ENCODE measurements at places on chromosomes 7 and 10.

GRCh38 chr7:74026903-74027682, 880 bp upstream of the ELN start:
- no peak for DNase-seq

GRCh38 chr10:86103391-86104101, 263.0 kb downstream of the GRID1 start:
- DNase-seq: no peak

DNA sequence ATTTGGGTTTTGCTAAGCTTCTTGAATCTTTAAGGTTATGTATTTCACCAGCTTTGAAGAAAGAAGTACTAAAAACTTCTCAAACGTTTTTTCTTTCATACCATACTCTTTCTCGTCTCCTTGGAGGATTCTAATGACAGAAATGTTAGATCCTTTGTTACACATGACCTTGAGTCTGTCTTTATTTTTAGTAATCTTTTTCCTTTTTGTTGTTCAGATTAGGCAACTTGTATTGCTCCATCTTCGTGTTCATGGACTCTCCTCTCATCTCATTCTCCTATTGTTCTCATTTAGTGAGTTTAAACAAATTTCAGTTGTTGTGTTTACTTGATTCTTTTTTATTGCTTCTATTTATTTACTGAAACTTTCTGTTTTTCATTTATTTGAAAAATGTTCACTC, 73.7 kb downstream of the WDFY4 start:
- no peak for DNase-seq

GRCh38 chr7:94656925-94657731, 1.2 kb upstream of the SGCE start:
- peak; percentile 30 for DNase-seq

- no peak for DNase-seq
Observed at GRCh38 chr7:36181668-36182067, 28.6 kb downstream of the EEPD1 start.

- peak; percentile 24 for DNase-seq
Observed at GRCh38 chr7:135685306-135686084, 23.2 kb downstream of the STMP1 start.

DNA sequence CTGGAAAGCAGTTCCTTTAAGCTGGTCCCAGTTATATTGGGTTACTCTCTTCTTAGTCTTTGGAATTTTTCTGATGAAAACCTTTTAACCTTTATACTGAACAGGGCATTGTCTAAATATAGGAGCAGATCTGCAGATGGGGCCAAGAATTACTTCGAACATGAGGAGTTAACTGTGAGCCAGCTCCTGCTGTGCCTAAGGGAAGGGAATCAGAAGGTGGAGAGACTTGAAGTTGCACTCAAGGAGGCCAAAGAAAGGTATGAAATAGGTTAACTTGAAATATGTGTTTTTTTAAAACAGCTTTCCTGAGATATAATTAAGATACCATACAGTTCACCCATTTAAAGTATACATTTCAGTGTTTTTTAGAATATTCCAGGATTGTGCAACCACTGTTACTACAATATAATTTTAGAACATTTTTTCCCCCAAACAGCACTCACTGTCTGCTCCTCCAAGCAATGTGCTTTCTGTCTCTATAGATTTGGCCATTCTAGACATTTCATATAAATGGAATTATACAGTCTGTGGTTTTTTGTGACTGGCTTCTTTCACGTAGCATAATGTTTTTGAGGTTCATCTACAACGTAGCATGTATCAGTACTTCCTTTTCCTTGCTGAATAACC, 18.9 kb downstream of the OPTN start:
- no peak for DNase-seq

GRCh38 chr10:70749756-70750155, 35.4 kb downstream of the TBATA start:
- no peak for DNase-seq

- DNase-seq: no peak
Observed at GRCh38 chr10:118501171-118501570, 94.3 kb downstream of the PRLHR start.

DNA sequence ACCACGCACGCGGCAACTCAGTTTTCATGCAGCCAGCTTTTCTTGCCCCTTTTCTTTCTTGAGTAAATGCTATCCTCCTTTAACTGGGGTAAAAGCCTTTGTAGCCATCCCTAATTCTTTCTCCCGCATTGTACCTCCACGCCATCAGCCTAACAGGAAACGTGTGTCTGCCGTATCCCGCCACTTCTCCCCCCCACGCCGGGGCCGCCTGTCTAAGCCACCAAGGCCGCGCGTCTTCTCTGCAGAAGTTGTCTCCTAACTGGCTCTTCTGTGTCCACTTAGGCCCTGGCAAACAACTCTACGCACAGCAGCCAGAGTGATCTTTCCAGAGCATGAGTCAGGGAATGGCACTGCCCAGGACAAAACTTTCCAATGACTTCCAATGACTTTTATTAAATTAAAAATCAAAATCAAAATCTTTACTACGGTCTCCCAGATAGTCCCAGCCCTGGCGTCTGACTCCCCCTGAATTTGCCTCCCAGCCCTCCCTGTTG, 74.6 kb downstream of the XRCC2 start:
- no peak for DNase-seq

DNA sequence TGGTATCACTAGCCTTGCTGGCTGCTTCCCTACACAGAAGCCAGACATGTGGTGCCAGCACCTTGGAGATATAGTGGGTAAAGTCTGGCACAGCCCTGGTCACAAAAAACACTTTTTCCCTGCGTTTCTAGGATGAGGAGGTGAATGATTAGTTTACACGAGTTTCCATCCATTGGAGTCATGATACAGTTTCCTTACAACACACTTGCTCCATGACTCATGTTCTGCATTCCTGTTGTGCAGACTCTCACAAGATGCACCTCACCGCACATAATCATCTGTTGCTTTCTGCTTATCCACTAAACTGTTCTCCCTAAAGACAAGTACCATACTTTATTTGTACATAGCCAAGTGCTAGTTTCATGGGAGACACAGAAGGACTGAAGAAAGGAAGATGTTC, 747.1 kb upstream of the GALNT17 start:
- DNase-seq: no peak

DNA sequence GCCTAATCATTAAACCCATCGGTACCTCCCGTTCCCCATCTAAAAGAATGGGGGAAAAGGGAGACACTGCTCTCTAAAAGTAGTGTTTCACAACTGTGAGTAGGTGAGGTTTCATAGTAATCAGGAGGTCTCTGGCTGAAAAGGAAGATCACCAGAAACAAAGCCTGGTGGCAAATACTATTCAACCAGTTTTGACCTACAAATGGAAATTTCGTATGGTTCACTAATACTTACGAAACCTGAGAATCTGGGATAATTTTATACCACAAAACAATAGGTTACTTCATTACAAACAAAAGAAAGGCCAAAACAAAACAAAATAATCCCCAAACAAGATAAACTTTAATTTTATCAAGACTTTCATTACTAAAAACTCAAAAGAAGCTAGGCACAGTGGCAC, 28.4 kb upstream of the ANLN start:
- no peak for DNase-seq

DNA sequence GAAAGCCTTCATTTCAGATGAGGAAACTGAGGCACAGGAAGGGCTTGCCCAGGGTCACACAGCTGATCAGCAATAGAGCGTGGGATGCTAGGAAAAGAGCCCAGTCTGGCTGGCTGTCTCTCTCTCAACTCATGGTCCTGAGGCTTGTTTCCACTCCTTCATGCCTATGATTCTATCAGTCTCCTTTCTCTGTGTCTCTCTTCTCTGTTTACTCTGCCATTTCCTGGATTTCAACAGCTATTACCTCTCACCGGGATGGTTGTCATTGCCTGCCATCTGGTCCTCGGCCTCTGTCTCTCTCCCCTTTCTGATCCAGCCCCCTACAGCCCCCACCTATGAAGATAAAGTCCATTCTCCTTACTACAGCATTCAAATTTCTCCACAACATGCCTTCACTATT, 93.3 kb upstream of the AGBL3 start:
- no peak for DNase-seq

GRCh38 chr7:98568891-98569290, 48.2 kb upstream of the NPTX2 start:
- DNase-seq: peak; percentile 55

DNA sequence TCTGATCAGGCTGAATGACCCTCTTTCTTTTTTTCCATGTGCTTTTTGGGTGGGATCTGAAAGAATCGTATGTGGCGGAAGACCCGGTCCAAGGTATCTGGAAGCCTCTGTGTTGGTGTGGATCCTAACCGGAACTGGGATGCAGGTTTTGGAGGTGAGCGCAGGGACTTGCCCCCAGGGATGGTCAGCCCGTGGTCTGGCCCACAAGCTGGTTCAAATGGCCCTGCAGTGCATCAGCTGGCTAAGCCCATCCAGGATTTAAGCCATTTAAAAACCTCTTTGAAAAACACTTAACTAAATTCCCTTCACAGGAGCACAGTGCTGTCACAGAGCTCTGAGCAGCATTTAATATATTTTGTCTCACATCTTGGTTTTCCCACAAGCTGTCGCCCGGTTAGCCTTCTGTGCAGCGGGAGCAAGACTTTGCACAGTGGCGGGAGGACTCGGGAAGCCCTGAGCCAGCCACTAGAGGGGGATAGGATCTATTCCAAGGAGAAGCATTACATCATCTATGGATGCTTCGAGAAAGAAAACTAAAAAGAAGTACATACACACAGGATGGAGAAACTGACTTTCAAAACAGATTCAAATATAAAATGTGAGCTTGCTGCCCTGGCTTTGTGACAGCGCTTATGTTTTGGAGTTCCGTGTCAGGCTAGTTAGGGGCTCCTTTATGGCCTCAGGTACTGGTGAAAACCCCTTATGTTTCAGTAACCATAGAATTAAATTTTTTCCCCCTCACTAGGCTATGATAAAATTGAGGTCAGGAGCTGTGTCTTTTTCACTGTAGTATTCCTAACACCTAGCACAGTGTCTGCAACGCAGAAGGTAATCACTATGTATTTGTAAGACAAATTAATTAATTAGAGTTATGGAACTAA, 11.3 kb downstream of the CPA2 start:
- DNase-seq: peak; percentile 84

DNA sequence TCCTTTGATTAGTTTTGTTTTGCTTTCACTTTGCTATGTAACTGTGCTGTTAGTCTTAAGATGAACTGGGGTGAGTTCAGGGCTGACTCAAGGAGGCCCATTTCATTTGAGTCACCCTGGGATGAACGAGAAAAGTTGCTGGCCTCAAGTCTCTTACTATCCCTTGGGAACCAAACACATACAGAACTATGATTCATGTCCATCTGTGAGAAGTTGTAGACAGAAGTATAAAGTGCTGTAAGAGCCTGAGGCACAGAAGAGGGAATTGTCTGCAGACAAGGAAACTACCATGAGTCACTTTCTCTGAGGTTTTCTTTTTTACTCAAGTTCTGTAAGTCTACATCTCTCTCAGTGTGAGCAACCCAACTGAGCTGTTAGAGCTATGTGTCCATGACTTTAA, 179.8 kb upstream of the CSTF2T start:
- peak; percentile 97 for DNase-seq

GRCh38 chr7:1134951-1135350, 25.0 kb downstream of the ZFAND2A start:
- DNase-seq: no peak

GRCh38 chr7:2373124-2373556, 18.5 kb downstream of the EIF3B start:
- no peak for DNase-seq

DNA sequence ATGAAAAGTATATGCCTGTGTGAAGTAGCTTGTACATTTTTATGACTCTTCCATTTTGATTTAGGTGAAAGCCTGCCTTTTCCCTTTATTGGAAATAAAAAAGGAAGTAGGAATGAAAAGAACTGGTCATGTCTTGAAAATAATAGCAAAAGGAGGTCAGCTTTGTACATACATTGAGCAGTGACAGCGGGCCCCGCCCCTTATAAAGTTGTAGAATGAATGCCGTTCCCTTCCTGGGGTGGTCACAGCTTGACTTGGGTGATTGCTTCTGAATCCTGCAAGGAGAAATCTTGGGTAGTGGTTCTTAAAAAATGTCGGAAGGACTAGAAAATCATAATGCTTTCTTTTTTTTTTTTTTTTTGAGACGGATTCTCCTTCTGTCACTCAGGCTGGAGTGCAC, 31.7 kb downstream of the CAMK1D start:
- no peak for DNase-seq

DNA sequence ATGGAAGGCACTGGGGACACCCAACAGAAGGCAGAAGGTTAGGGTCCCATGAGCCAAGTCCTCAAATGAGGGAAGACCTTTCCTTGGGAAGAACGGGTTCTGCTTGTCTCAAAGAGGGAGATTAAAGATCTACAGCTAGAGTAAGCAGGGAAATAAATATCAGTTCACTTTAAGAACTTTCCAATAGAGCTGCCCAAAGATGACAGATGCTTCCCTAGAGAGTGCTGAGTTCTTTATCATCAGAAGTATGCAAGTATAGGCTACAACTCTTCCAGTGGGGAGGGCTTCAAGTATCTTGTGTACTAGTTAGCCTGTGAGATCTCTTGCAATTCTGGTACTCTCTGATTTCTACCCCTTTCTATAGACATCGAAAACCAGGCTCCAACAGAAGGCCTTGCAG, 39.4 kb downstream of the EMX2 start:
- DNase-seq: no peak
